Subcutaneous adipose tissue (tissue), 4 donors: ENCODE measurements at places on chromosomes 6 and 20. TPM values are rescaled to one million over a fixed set of nuclear protein-coding genes. Genes with fewer than 3 reads are reported as not detected.

RAET1G gene
- 0.82 TPM for total RNA-seq

PANK2 gene
- total RNA-seq: 59.5 TPM

ATF6B gene
- total RNA-seq: 31.9 TPM

GLP1R gene
- total RNA-seq: not detected

EPPIN gene
- total RNA-seq: not detected

ADAM33 gene
- 41.8 TPM for total RNA-seq

SMPD2 gene
- 3.6 TPM for total RNA-seq

PNPLA1 gene
- not detected for total RNA-seq

NNAT gene
- 11.9 TPM for total RNA-seq

PCK1 gene
- 267 TPM for total RNA-seq

HLA-DOB gene
- not detected for total RNA-seq

TCF21 gene
- 0.49 TPM for total RNA-seq

PPP1R3G gene
- 2.5 TPM for total RNA-seq

C20orf96 gene
- 3.1 TPM for total RNA-seq

GSTA3 gene
- total RNA-seq: not detected

KCNG1 gene
- total RNA-seq: not detected

SRMS gene
- not detected for total RNA-seq

PHACTR3 gene
- total RNA-seq: not detected

IYD gene
- not detected for total RNA-seq

COX4I2 gene
- total RNA-seq: 2.6 TPM

NRSN1 gene
- total RNA-seq: 0.34 TPM

SLC13A3 gene
- 4.3 TPM for total RNA-seq

RMND1 gene
- total RNA-seq: 25.8 TPM

ZSCAN31 gene
- 5.1 TPM for total RNA-seq

DST gene
- total RNA-seq: 235 TPM

DDX27 gene
- total RNA-seq: 28.8 TPM

SDCBP2 gene
- total RNA-seq: 3.5 TPM

RCAN2 gene
- 14.8 TPM for total RNA-seq

MBOAT1 gene
- 14.7 TPM for total RNA-seq

DEK gene
- total RNA-seq: 152 TPM

TRDN gene
- 2.2 TPM for total RNA-seq

CNR1 gene
- total RNA-seq: 24.5 TPM

RBM24 gene
- 0.34 TPM for total RNA-seq

TSHZ2 gene
- total RNA-seq: 28.6 TPM

SMOC2 gene
- 52.4 TPM for total RNA-seq

TTK gene
- not detected for total RNA-seq

MKKS gene
- total RNA-seq: 8.3 TPM

NKAIN2 gene
- total RNA-seq: not detected

RIPOR3 gene
- 63.0 TPM for total RNA-seq
